ENCODE measurements at places on chromosomes 6 and 20.

- DNase-seq, result no peak
Observed at GRCh38 chr6:32154514-32155161, 697 bp downstream of the PPT2 start.

GRCh38 chr6:136137008-136137692, 113.0 kb downstream of the MTFR2 start:
- DNase-seq, result no peak

GRCh38 chr20:10619427-10619826, 54.4 kb downstream of the JAG1 start:
- DNase-seq, result no peak

GRCh38 chr20:59295531-59295930, 4.9 kb upstream of the EDN3 start:
- DNase-seq, result no peak

DNA sequence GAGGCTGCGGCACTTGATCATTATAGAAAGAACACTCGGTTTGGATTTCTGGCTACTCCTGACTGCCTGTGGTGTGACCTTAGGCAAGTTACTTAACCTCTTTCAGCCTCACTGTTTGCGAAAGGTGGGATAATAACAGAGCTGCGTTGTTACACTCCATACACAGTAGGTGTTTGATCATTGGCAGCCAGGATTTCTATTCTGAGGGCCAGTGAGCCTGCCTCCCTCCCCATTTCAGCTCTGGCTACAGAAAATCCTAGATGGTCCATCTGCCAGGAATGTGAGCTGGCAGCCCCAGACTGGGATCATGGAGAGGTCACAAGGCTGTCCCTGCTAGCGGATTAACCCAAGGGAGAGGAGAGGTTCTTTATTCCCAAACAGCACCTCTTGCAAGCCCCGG, 2.7 kb downstream of the KCNB1 start:
- no peak for DNase-seq

DNA sequence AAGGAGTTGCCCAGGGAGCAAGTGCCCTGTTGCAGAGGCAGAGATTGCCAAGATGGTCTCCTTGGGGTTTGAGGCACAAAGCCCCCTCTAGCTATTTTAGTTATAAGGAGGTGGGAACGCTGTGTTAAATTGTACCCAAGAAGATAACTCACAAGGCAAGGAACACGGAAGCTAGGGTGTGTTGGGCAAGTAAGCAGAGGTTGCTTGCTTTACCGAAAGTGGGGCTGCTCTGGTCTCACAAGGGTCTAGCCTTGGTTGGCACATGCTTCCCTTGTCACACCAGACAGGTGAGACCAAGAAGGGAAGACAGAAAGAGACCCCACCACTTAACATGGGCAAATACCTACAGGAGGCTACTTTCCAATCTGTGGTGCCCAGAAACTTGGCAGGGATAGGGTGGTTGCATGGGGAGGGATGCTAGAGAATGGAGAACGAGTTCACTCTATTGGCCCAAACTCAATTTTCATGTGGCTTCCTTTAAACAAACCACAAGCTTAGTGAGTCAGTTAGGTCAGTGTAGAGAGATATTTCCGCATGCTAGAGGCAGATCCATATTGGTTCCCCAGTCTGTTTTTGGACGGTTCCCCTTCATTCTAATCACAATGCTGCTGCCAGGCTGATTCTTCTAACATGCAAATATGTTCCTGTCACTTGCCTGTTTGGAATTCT, 42.4 kb downstream of the PLAGL1 start:
- DNase-seq, result no peak

DNA sequence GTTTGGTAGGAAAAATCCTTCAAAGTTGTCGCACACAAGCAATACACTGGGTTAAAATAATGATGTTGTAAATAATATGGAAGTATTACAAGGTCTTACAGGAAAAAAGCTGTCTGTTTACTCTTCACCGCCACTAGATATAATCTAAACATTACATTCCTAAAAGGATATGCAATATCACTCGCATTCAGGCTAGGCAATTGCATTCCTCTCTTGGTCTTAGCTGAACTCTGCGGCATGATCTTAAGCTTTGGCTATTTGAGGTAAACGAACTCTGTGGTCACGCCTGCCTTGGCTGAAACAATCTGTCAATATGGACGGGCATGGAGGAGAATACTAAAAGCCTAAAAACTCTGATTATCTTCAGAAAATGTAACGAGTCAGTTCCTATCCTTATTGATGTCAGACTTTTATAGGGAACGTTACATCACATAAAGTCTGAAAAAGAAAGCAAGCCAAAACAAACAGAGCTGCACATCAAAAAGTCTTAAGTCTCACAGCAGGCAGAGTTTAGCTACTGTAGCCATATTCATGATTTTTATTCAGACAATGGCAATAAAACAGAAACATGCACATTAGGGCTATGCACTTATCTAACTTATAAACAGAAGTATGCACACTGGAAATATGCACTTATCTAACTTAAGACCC, 30.8 kb upstream of the FILIP1 start:
- no peak for DNase-seq

DNA sequence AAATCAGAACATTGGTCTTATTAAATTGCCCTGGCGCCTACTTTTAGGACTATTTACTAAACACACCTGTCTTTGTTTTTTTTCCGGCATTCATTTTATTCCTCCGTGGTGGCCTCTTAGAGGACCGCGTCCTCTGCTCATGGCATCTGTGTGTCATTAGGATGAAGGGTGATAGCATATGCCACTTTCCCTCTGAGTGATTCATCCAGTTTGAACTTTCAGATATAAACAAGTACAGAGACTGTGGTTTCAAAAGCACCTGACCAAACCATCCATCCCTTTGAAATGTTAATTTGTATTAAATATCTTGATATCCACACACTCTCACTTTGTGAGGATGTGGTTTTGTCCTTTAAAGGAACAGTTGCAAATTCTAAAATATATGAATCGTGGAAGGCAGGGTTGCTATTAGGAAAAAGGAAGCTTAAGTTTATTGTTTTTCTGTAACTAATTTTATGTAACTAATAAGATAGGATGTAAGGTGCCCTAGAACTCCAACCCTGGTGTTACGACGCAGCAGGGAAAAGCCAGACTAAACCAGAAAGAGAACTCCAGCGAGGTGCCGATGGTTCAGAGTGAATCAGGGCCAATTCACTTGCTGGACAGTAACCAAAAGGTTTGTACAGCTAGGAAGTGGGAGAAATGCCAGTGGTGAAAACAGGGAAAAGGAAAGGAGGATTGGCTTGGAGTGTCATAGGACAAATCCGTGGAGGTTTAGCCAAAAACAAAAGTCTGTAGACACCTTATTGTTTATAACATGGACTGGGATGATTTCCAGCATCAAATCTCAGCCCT, 98.7 kb downstream of the SHLD1 start:
- DNase-seq, result no peak

DNA sequence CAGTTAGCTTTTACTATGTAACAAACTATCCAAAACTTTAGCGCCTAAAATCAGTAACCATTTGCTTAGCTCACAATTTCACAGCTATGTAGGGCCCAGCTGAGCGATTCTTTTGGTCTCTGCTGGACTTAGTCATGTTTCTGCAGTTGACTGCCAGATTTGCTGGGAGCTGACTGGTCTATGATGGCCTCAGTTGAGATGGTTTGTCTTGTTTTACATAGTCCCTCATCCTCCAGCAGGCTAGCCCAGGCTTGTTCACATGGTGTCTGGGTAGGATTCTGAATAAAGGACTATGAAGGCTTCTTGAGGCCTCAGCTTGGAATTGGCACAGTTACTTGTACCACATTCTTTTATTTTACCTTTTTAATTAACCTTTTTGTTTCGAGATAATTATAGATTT, 247.8 kb upstream of the CHD6 start:
- DNase-seq, result no peak

DNA sequence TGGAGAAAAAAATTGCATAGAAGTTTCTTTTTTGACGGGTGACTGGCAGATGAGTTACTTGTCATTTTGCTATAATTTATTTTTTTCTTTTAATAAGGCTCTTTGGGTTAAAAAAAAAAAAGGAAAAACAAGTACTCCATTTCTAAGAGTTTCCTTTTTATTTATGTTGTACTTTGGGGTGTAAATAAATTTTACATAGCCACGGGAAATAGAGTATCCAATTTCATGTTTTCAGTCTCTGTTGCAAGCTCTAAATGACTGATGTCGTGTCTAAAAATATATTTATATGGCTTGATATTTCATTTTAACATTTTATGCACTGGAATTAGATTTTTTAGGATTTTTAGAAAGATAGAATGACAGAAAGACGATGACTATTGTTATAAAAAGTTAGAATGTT, 3.4 kb downstream of the EYA4 start:
- DNase-seq, result no peak

GRCh38 chr6:110512991-110513390, 36.6 kb upstream of the SLC22A16 start:
- DNase-seq, result no peak

DNA sequence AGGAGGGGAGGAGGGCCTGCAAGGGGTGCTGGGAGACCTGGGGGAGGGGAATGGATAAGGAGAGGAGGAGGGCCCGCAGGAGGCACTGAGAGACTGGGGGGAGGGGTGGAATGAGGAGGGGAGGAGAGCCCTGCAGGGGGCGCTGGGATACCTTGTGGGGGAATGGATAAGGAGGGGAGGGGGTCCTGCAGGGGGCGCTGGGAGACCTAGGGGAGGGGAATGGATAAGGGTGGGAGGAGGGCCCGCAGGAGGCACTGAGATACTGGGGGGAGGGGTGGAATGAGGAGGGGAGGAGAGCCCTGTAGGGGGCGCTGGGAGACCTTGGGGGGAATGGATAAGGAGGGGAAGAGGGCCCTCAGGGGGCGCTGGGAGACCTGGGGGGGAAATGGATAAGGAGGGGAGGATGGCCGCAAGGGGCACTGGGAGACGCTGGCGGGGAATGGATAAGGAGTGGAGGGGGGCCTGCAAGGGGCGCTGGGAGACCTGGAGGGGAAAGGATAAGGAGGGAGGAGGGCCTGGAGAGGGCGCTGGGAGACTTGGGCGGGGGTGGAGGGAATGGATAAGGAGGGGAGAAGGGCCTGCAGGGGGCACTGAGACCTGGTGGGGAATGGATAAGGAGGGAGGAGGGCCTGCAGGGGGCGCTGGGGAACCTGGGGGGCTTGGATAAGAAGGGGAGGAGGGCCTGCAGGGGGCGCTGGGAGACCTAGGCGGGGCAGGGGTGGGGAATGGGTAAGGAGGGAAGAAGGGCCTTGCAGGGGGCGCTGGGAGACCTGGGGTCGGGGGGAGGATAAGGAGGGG, 1.3 kb upstream of the CTCFL start:
- DNase-seq, result no peak

DNA sequence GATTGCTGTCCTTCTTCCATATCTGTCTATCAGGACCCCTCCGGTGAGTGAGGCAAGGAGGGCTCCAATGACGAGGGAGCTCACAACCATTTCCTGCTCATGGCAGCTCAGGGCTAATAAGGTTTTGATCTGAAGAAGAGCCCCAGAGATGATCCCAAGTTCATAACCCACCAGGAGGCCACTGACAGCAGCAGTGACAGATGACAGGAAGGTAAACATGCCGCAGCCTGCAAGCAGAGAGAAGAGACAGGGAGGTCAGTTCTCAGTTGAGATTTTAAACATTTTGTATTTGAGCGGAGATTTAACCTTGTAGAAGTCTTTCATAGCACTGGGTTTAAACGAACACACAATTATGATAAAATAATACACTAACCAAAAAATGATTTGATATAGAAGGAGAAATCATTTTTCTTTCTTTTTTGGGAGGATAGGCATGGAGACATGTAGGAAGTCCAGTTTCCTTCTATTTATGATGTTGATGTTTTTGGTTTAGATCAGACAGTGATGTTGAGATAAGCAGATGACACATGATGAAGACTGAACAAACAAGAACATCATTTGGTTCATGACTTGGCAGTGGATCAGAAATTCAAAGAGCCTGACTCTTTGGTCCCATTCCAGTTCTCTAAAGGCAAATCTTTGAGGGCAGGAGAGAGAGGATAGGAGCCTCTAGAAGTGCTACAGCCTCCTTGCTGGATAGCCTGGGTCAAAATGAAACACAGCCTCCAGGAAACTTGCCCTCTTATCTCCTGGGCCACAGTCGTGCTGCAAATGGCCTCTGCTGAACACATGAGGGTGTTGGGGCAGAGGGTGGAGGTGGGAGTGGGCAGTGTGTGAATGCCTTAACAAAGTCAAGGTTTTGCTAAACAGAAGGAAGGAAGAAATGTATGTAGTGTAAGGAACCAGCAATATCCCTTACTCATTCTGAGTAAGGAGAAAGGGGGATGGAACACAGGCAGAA, 22.6 kb downstream of the SLC2A12 start:
- DNase-seq, result no peak

- no peak for DNase-seq
Observed at GRCh38 chr6:168132531-168133167, 53.6 kb upstream of the FRMD1 start.
